ENCODE measurements at places on chromosomes 16 and 17. TPM values are rescaled to one million over a fixed set of nuclear protein-coding genes. Genes with fewer than 3 reads are reported as not detected.

DNA sequence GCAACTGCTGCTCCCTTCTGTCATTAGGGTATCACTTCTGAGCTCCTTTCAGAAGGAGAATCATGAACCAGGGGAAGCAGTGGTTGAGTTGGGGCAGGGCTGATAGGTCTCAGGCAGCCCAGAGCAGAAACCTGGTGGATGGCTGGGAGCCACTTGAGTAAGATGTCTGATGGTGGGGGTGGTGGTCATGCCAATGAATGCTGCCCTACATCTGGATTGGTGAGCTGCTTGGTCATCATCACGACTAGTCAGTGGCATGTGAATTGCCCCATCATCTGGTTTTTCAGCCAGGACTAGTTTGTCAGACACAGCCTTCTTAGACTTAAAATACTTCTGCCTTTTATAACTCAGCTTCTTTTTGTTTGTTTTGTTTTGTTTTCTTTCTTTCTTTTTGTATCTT, 2.6 kb downstream of the GID4 start:
- no peaks in the 10 kb centered on the region for H3K27me3 ChIP-seq
- H3K27ac ChIP-seq, result no peak overlapping the region
- peaks cover 69% of the 10 kb centered on the region for H3K4me1 ChIP-seq
- no peak overlapping the region for H3K4me3 ChIP-seq

DNA sequence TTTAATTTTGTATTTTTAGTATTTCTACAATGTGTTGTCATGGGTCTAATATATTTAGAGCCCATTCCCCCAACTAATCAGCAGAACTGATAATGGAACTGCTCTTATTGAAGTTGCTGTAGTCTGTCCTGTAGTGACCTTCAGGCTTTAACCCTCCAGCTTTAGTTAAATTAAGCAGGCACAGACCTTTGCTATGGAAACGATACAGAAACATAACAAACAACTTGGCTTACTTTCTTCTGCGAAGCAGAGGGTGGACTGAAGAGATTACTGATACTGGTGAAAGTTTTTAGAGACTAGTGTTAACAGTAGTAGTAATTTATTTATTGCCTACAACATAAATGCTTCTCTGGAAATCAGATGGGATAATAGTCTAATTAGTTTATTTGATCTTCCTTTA, 61.4 kb downstream of the NFATC3 start:
- H3K27me3 ChIP-seq, result no peaks in the 10 kb centered on the region
- no peak overlapping the region for H3K4me3 ChIP-seq
- peaks cover 47% of the 10 kb centered on the region for H3K4me1 ChIP-seq
- no peaks in the 10 kb centered on the region for H3K36me3 ChIP-seq
- H3K27ac ChIP-seq, result peak overlapping the region; percentile 66
- no peak for DNase-seq

- no peak overlapping the region for H3K27ac ChIP-seq
- peaks cover 18% of the 10 kb centered on the region for H3K36me3 ChIP-seq
- no peak overlapping the region for H3K4me3 ChIP-seq
- H3K4me1 ChIP-seq, result no peaks in the 10 kb centered on the region
- H3K27me3 ChIP-seq, result peaks cover 51% of the 10 kb centered on the region
- no peak for DNase-seq
Measured at GRCh38 chr17:74951680-74952421, 16.2 kb downstream of the OTOP3 start.

- H3K27ac ChIP-seq, result no peak overlapping the region
- DNase-seq, result no peak
- no peak overlapping the region for H3K4me3 ChIP-seq
- no peaks in the 10 kb centered on the region for H3K36me3 ChIP-seq
- no peaks in the 10 kb centered on the region for H3K27me3 ChIP-seq
Measured at GRCh38 chr17:58312021-58312630, 16.5 kb downstream of the TSPOAP1 start.

DNA sequence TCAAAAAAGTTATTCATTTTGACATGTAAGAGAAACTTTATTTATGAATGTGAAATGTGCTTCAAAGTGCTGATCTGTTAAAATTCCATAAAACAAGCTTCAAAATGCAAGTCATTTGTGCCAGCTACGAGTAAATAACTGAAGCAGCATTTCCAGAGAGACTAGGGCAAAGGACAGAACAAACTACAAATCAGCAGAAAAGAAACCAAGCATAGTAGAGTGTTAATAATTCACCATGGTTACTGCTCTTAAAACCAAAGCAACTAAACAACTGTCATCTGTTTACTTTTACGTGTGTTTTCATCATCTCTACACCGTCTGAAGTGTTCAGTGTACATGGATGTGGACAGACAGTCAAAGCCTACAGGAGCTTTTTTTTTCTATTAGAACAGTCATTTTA, 1.6 kb upstream of the ASPA start:
- DNase-seq, result no peak
- H3K4me3 ChIP-seq, result no peak overlapping the region
- H3K36me3 ChIP-seq, result no peaks in the 10 kb centered on the region

DNA sequence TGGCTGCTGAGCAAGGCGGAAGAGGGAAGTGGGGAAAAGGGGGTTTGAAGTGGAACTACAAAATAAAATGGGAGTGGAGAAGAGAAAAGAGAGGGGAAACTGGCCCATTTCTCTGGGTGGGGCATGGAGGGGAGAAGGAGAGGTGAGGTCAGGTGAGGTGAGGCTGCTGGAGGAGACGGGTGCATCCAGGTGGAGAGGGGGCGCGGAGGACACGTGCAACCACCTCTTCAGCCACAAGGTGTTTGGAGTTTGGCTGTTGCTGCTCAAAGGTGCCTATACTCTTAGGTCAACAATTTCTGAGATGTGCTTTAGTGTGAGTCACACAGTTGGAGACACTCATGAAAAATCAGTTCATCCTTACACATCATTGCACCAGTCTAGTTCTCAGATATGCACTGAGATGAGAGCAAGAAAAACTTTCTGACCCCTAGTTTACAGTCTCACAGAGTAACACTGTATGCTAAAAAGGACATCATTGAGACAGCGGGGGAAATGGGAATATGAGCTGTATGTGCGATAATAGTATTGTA, 4.8 kb downstream of the SLC6A4 start:
- H3K27ac ChIP-seq, result no peak overlapping the region
- peaks cover 45% of the 10 kb centered on the region for H3K27me3 ChIP-seq
- no peaks in the 10 kb centered on the region for H3K36me3 ChIP-seq

- H3K36me3 ChIP-seq, result no peaks in the 10 kb centered on the region
- no peaks in the 10 kb centered on the region for H3K27me3 ChIP-seq
- no peak overlapping the region for H3K27ac ChIP-seq
- no peak overlapping the region for H3K4me3 ChIP-seq
- DNase-seq, result no peak
Measured at GRCh38 chr16:79814124-79814523, 213.6 kb upstream of the MAF start.

DNA sequence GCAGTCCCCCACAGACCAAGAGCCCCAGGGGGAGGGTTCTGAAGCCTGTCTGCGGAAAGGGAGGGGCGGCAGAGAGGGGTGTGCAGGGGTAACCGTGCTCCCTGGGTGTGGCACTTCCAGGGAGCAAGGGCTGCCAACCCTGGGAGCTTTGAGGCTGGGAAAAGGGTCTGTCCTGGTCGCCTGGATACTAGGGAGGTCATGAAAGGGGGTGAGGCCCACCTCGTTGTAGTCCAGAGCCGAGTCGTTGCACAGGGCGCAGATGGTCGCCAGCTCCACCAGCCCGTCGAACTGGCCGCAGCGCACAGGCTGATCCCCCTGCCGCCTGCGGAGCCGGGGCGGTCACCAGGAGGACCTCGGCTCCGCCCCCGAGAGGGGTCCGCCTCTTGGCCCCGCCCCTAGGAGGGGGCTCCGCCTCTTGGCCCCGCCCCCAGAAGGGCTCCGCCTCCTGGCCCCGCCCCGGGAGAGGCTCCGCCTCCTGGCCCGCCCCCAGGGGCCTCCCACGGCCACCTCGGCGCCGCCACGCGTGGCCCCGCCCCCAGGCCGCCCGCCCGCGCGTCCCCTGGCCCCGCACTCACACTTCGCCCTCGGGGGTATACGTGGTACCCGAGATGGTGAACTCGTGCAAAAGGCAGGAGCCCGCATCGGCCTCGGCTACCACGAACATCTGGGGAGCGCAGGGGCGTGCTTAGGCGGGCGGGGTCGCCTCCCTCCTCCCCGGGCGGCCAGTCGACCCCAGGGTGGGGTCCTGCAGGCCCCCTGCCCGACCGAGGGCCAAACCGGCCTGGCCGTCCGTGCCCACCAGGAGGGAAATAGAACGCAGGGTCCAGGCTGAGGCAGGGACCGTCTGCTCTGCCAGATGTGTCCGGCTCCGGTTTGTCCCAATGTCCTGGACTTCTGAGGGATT, 19.5 kb downstream of the ATP2A3 start:
- H3K4me1 ChIP-seq, result peaks cover 21% of the 10 kb centered on the region
- H3K27me3 ChIP-seq, result no peaks in the 10 kb centered on the region
- H3K36me3 ChIP-seq, result peaks cover 7% of the 10 kb centered on the region
- DNase-seq, result peak; percentile 53

Gene ST6GALNAC2
- 4.3 TPM for total RNA-seq

GRCh38 chr16:66081775-66082366, 284.6 kb upstream of the CDH5 start:
- no peak for DNase-seq
- H3K4me1 ChIP-seq, result no peaks in the 10 kb centered on the region
- H3K36me3 ChIP-seq, result no peaks in the 10 kb centered on the region
- H3K27me3 ChIP-seq, result no peaks in the 10 kb centered on the region

GRCh38 chr17:48549914-48550501, 5.1 kb upstream of the HOXB2 start:
- peaks cover 24% of the 10 kb centered on the region for H3K4me1 ChIP-seq
- no peak for DNase-seq
- peaks cover 100% of the 10 kb centered on the region for H3K27me3 ChIP-seq
- H3K4me3 ChIP-seq, result no peak overlapping the region

DNA sequence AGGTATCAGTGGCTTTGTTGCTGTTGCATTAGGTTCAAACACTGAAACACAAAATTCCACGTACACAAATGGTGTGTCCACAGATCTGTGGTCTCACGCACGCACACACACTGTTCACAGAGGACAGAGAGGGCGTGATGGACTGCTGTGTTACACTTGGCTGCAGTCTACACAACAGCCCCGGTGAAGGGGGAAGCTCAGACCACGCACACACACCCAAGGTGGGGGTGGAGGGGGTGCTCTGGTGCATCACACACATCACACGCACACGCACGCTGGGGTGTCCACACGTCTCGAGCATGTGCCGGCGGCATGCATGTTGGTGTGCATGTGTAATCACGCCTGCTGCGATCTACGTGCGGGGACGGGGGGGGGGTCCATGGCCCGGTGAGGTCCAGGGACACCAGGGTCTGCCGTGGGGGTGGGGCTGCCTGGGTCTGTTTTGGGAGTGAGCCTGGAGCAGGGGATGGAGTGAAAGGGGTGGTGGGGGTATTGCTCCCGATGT, 7.3 kb downstream of the HSD3B7 start:
- peaks cover 18% of the 10 kb centered on the region for H3K4me1 ChIP-seq
- no peaks in the 10 kb centered on the region for H3K36me3 ChIP-seq
- no peak overlapping the region for H3K4me3 ChIP-seq
- H3K27ac ChIP-seq, result no peak overlapping the region
- no peaks in the 10 kb centered on the region for H3K27me3 ChIP-seq

Gene PRRT2
- 2.1 TPM for total RNA-seq

GRCh38 chr16:74075393-74075792, 221.2 kb upstream of the PSMD7 start:
- no peak overlapping the region for H3K4me3 ChIP-seq
- no peaks in the 10 kb centered on the region for H3K36me3 ChIP-seq
- H3K27ac ChIP-seq, result no peak overlapping the region
- no peaks in the 10 kb centered on the region for H3K27me3 ChIP-seq
- DNase-seq, result no peak
- no peaks in the 10 kb centered on the region for H3K4me1 ChIP-seq

DNA sequence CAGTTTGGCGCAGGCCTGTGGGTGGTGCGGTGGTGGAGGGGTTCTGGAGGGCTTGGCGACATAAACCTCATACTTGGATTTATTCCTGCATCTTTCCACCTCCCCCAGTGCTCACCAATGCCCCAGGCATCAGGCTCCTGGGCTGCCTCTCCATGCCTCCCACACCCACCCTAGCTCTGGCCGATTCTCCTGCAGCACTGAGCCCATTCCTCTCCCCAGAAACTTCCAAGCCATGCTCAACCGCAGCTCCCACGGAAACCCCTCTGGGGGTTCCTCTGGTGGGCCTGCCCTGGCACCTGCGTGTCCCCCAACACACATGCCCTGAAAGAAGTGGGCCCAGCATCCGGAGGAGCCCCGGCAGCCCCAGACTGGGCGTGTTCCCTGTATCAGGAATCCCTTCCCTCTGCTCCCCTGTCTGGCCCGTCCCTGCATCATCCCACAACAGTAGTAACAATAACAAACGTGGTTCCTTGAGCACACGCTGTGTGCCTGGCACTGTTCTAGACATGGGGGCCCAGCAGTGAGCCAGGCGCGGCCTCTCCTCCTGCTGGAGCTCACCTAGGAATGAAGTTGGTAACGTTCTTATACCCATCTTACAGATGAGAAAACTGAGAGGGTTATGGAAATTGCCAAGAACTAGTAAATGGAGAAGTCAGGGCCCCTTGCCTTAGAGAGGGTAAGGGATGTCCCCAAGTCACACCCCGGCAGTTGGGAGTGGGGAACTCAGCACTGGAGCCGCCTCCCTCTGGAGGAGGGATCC, 2.3 kb downstream of the PRSS21 start:
- H3K4me3 ChIP-seq, result no peak overlapping the region
- peaks cover 78% of the 10 kb centered on the region for H3K27me3 ChIP-seq
- no peaks in the 10 kb centered on the region for H3K4me1 ChIP-seq

- H3K36me3 ChIP-seq, result peaks cover 21% of the 10 kb centered on the region
- DNase-seq, result no peak
- no peak overlapping the region for H3K27ac ChIP-seq
- no peak overlapping the region for H3K4me3 ChIP-seq
- H3K4me1 ChIP-seq, result peaks cover 42% of the 10 kb centered on the region
Measured at GRCh38 chr17:59890720-59891119, 2.0 kb downstream of the TUBD1 start.

GRCh38 chr17:81349397-81350319, 45.6 kb upstream of the BAHCC1 start:
- peak overlapping the region; percentile 7 for H3K27ac ChIP-seq
- no peak overlapping the region for H3K4me3 ChIP-seq
- H3K4me1 ChIP-seq, result peaks cover 30% of the 10 kb centered on the region
- no peak for DNase-seq
- no peaks in the 10 kb centered on the region for H3K36me3 ChIP-seq

DNA sequence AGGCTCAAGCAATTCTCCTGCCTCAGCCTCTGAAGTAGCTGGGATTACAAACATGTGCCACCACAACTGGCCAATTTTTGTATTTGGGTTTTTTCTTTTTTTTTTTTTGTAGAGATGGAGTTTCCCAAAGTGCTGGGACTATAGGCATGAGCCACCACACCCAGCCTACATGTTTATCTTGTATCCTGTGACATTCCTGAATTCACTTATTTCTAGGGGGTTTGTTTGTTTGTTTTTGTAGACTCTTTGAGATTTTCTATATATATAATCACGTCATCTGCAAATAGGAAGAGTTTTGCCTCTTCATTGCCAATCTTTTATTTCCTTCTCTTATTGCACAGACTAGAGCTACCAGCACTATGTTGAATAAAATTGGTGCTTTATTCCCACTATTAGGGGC, 29.1 kb downstream of the PRAC1 start:
- H3K27ac ChIP-seq, result no peak overlapping the region
- no peak for DNase-seq
- no peaks in the 10 kb centered on the region for H3K4me1 ChIP-seq
- H3K27me3 ChIP-seq, result peaks cover 86% of the 10 kb centered on the region

Gene HS3ST4
- total RNA-seq, result not detected

GRCh38 chr16:6864671-6865070, 468.0 kb upstream of the RBFOX1 start:
- DNase-seq, result no peak
- no peak overlapping the region for H3K4me3 ChIP-seq
- no peaks in the 10 kb centered on the region for H3K36me3 ChIP-seq
- no peaks in the 10 kb centered on the region for H3K27me3 ChIP-seq
- H3K4me1 ChIP-seq, result no peaks in the 10 kb centered on the region
- H3K27ac ChIP-seq, result no peak overlapping the region

Gene SPNS3
- total RNA-seq, result 1.7 TPM

Gene ACSM3
- 10.0 TPM for total RNA-seq

All from left ventricle myocardium inferior (tissue), 1 donor.